ENCODE measurements at places on chromosomes 1 and 21. TPM values are rescaled to one million over a fixed set of nuclear protein-coding genes. Genes with fewer than 3 reads are reported as not detected.

The PRR9 gene
- total RNA-seq, result not detected

The CD1E gene
- not detected for total RNA-seq

The VWA5B1 gene
- not detected for total RNA-seq

The CLCN6 gene
- 21.9 TPM for total RNA-seq

The SPRR1A gene
- not detected for total RNA-seq

The PUSL1 gene
- 22.3 TPM for total RNA-seq

The LCE1D gene
- total RNA-seq, result not detected

The CREB3L4 gene
- 10.0 TPM for total RNA-seq

The BNIPL gene
- total RNA-seq, result 2.8 TPM

The MRPS21 gene
- total RNA-seq, result 75.9 TPM

The KCNA3 gene
- 74.0 TPM for total RNA-seq

The OLFML3 gene
- total RNA-seq, result 0.64 TPM

The MAP3K21 gene
- total RNA-seq, result 1.5 TPM

The NR1I3 gene
- total RNA-seq, result not detected

The TTLL10 gene
- total RNA-seq, result not detected

The ALG14 gene
- total RNA-seq, result 1.8 TPM

The PIGR gene
- not detected for total RNA-seq

The TSPAN1 gene
- total RNA-seq, result not detected

The VPS13D gene
- 53.3 TPM for total RNA-seq

The ASTN1 gene
- not detected for total RNA-seq

The GNAI3 gene
- total RNA-seq, result 8.0 TPM

The MYBPH gene
- not detected for total RNA-seq

The KRTAP19-3 gene
- total RNA-seq, result not detected

The BEND5 gene
- 12.4 TPM for total RNA-seq

The KCNJ10 gene
- total RNA-seq, result not detected

The KIF14 gene
- total RNA-seq, result 20.3 TPM

The XCL1 gene
- 22.8 TPM for total RNA-seq

The RHD gene
- not detected for total RNA-seq

The KCNC4 gene
- total RNA-seq, result 8.9 TPM

The POFUT2 gene
- total RNA-seq, result 26.0 TPM

The SYNC gene
- total RNA-seq, result not detected

The MSH4 gene
- total RNA-seq, result 0.40 TPM

The CD1B gene
- not detected for total RNA-seq

The GJA8 gene
- not detected for total RNA-seq

The DMRTA2 gene
- not detected for total RNA-seq

The TAS1R3 gene
- 1.3 TPM for total RNA-seq

The ATAD3B gene
- 37.9 TPM for total RNA-seq

The NKAIN1 gene
- 0.57 TPM for total RNA-seq

The PM20D1 gene
- total RNA-seq, result 1.3 TPM

The APOBEC4 gene
- total RNA-seq, result not detected

The FAM3B gene
- not detected for total RNA-seq

The ZNF695 gene
- 0.40 TPM for total RNA-seq
